ENCODE measurements at places on chromosomes 12 and 14.

GRCh38 chr12:84135586-84136279, 776.9 kb downstream of the SLC6A15 start:
- DNase-seq = no peak

- DNase-seq = no peak
These were observed 858.2 kb upstream of the FLRT2 start for GRCh38 chr14:84671776-84672175.

DNA sequence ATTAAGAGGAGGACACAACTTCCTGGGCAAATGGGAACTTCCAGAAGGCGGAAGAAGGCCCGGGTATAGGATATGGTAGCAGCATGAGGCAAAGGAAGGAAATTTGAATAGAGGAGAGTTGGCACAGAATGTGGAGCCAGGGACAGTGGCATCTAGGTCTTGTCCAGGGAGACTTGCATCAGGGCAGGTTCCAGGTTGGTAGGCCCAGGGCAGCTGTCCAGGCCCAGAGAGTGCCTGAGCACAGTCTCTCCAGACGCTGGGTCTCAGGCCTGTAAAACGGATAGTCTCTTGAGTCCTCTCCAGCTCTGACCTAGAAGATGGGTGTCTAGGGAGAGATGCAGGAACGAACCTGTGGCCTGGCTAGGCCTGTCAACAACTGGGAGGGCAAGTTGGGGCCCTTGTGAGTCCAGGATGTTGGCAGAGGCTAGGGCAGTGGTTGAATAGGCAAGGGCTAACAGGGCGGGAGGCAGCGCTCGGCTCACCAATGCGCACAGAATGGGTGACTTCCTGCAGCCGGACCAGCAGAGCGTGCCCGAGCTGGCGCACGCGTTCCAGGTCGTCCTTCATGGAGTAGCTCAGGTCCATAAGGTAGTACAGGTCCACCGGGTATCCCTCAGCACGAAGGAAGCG, 9.9 kb downstream of the ITGB7 start:
- DNase-seq = no peak

GRCh38 chr12:32027684-32028365, 68.6 kb downstream of the RESF1 start:
- DNase-seq = no peak

DNA sequence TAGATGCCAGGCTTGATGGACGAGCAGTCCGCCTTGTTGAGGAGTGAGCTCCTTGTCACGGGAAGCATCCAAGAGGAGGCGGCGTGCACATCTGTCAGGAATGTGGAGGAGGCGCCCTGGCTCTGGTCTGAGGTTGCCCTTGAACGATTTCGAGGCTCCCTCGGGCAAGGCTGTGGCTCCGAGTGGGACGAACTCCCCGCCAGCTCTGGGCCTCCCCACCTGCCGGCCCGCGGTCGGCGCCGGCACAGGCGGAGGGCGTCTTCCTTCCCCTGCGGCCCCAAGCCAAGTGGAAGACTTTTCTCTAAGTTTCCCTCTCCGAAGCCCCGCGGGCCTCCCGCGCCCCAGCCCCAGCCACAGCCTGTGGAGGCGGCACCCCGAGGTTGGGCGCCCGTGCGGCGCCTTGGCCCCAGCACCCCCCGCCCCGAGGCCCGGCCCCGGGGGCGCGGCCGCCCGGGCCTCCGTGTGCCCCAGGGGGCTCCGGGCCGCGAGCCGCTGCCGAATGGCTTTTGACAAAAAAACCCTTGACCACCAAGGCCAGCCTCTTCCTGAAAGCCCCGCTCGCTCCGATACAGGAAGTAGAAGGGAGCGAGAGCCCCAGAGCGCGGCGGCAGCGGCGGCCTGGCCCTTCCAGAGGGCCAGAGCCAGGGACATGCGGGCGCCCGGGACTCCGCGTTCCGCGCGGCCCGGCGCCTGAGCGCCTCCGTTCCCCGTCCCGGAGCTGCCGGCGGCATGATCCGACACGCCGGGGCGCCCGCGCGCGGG, at the start of gene RIN3:
Gene RIN3 (plus strand): TSS at position 578 of the 762 bp plus-strand sequence. CDS start 152 bp downstream, at position 730.
- peak; percentile 75 for DNase-seq

DNA sequence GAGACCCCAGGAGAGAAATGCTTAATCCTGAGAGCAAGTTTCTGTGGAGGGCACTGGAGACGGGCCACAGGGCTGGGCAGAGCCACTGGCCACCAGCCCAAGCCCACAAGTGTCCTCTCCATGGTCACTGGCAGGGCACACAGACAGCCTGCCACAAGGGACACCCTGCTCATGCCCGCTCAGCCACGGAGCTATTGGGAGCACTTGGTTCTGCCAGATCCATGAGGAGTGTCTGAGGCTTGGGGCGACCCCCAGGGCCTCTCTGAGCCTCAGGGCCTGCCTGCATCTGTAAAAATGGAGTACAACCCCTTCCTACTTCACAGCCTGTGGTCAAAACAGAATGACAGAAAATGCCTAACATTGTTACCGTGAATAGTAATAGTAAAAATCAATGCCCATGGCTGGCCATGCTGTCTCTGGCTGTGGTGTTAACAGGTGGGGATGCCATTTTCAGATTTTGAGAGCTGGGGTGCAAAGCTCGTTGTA, 3.2 kb downstream of the PGF start:
- DNase-seq = no peak

DNA sequence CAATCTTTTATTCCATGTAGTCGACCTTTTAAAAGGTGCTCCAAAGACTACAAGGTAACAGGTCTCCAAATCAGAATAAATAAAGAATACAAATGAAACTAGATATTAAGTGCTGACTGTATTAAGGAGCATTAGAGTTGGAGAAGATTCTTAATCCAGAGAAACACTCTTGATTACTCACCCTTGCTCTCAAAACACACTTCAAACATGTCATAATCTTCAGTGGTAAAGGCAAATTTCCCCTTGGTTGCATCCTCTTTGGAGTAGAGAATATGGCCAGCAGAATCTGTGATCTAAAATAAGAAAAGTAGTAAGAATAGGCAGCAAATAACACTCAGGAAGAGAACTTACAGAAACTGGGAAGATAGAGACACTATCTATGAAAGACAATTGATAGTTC, 24.6 kb downstream of the TMED10 start:
- DNase-seq = no peak

GRCh38 chr12:76346236-76346635, 2.0 kb downstream of the BBS10 start:
- no peak for DNase-seq

DNA sequence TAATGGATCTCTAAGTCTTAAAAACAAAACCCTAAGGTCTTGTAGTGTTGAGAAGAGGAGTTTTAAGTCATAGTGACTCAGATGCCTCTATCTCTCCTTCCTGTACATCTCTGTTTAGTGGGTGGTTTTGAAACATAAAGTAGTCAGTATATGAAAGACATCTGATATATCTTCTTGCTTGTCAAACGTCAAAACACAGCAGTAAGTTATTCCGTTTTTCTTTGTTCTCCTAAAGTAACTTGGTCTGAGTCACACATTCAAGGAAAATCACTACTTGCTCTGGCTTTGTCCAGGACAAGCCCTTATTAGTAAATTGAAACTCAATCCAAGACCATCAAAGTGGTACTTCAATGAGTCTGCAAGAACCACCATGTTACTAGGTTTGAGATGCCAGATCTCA, 1172.5 kb downstream of the BCL11B start:
- DNase-seq = no peak

DNA sequence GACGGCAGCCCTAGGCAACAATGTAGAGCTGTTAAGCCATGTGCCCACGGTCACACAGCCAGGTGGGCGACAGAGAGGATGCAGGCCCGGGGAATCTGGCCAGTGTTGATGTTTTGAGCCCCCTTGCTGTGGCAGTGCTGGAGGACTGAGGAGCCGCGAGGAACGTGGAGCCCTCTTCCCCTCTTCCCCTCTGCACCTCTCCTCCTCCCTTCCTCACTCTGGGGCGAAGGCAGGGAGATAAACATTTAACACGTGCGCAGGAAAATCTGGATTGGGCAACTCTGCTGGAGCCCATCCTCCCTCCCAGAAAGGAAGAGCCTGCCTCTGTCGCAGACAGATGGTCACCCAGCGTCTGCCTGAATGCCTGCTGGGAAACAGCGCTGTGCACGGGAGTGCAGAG, 376.8 kb downstream of the FUT8 start:
- no peak for DNase-seq

- no peak for DNase-seq
These were observed 79.3 kb downstream of the LMO3 start for GRCh38 chr12:16526693-16527092.

DNA sequence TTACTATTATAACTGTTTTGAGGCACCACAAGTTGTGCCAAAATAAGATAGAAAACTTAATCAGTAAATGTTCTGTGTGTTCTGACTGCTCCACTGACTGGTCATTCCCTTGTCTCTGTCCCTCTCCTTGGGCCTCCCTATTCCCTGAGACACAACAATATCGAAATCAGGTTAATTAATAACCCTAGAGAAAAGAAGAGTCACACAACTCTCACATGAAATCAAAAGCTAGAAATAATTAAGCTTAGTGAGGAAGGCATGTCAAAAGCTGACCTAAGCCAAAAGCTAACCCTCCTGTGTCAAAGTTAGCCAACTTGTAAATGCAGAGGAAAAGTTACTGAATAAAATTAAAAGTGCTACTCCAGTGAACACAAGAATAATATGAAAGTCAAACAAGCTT, 53.8 kb upstream of the CCDC196 start:
- DNase-seq = no peak

- peak; percentile 35 for DNase-seq
These were observed 51.4 kb upstream of the OAS1 start for GRCh38 chr12:112855375-112855774.

DNA sequence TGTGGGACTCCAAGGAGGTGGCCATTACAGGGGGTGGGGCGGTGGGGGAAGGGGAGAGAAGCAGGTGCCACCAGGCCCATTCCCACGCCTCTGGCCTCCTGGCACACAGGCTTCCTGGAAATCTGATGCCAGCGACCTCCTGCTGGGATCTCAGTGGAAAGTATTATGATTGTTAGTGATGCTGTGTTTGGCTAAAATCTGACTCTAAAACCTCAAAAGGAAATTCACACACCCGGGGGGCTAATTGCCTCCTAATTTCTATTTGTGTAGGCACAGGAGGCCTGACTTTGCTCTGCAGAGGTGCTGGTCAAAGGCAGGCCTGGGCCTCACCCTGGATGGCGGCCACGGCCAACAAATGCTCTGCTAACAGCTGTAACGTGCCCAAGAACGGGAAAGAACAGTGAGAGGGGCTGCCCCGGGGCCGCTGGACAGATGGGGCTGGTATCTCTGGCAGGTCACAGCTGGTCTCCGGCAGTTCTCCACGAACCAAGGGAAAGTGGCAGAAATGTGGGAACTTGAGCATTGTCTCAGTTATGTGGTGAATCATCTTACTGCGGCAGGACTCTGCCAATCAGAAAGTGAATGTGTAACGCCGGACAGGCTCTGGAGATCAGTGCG, 14.3 kb downstream of the FAM181A start:
- DNase-seq = peak; percentile 62

DNA sequence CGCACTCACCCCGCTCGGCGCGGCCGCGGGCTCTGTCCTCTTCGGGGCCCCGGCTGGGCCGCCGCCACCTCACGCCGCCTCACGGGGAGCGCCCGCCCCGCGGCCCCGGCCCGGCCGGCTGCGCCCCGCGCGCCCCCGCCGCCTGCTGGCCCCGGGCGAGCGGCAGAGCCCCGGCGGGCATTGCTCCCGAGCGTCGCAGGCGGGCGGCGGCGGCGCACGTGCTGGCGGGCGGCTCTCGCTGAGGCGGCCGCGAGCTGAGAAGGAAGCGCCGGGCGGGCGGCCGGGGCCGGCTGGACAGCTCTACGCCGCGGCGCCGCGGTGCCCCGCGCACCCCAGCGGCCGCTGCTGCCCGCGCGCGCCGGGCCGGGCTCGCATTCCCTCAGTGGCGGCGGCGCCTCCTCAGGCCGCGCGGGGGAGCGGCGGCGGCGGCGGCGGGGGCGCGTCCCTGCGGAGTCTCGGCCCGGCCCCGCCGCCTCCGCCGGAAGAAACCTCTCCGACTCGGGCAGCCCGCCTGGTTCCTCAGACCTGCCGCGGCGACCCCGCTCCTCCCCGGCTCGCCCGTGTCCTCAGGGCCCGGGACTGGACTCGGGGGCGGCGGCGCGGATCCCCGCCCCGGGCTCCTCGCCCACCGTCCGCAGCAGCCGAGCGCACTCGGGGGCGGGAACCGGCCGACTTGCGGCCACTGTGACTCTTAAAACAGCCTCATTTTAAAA, at the start of gene PITPNM2:
Gene PITPNM2 (minus strand): TSS at position 347 of the 713 bp plus-strand sequence. CDS start 116,500 bp downstream, outside the sequence.
- peak; percentile 77 for DNase-seq

- DNase-seq = no peak
These were observed 247.5 kb downstream of the SLC16A7 start for GRCh38 chr12:59843260-59843843.

DNA sequence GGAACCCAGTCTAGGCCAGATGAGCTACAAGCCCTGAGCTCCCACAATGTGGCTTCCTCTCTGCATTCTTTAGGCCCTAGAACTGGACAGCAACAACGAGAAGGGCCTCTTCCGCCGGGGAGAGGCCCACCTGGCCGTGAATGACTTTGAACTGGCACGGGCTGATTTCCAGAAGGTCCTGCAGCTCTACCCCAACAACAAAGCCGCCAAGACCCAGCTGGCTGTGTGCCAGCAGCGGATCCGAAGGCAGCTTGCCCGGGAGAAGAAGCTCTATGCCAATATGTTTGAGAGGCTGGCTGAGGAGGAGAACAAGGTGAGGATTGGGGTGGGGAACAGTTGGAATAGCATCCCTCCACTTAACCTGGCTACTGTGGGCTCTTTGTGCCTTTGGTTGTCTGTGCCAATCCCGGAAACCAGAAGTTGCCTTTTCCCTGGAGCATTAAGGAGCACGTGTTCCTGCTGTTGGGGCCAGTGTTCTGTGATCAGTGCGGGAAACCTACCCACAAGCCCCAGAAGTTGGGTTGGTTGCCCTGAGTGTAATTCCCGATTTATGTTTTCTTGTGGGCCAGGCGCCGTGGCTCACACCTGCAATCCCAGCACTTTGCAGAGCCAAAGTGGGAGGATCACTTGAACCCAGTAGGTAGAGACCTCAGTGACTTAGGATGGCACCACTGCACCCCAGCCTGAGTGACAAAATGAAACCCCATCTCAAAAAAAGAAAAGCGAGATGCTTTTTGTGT, 6.4 kb downstream of the FKBP4 start:
- DNase-seq = no peak

- DNase-seq = no peak
These were observed 38.9 kb upstream of the PPP1R12A start for GRCh38 chr12:79973801-79974200.

GRCh38 chr14:54465654-54466053, 23.1 kb downstream of the GMFB start:
- DNase-seq = no peak

- no peak for DNase-seq
These were observed 604.0 kb downstream of the GALC start for GRCh38 chr14:87388946-87389345.

DNA sequence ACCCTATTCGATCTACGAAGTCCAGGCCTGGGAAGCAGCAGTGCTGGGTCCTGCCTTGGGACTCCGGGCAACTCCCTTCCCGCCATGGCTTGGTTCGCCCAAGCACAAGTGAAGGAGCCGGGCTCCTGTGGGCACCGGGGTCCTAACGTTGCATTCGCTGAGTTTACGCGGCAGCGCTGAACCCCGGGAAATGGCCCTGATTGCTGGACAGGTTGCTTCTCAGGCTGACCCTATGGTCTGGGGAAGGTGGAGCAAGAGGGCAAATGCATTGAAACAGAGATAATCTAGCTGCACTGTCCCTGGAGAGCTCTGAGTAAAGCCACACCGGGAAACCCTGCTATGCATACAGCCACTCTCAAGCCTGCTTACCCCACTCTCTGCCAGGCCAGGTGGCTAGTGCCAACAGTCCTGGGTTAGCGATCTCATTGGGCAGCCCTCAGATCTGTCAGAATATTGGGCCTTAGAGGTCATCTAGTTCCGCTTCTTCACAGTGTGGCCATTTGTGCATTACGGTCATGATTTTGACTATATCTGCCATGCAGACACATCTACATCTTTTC, 11.3 kb downstream of the SYNE3 start:
- DNase-seq = no peak
